ENCODE measurements at places on chromosomes 12 and 14.

DNA sequence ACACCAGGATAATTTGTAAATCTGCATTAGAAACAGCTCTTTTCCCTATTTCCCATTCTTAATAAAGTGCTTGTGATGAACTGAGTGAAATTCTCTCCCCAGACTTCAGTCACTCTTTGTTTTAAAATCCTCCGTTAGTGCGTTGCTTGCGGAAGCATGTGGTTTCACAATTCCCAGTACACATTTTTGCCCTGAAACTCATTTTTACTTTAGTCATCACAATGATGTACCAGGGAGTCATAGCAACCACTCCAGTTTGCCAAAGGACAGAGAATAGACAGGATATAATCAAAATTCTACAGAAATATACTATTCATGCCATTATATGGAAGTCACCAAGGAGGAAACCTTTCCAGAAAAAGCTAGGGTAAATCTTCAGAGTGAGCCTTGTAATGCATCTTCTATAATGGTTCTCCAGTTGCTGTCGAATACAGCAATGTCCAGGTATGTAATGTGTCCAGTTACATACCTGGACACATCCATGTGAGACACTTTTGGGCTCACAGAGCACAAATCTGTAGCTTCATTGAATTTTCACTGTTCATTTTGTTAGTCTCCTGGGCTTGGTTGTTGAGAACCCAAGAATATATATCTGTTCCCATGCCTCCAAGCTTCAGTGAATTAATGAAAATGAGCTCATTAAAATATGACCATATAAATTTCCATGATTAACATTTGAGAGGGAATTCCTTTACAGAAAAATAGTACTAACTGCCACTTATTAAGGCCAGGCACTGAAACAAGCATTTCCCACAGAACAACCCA is 57.8 kb downstream of the GPR135 start:
- DNase-seq = no peak

DNA sequence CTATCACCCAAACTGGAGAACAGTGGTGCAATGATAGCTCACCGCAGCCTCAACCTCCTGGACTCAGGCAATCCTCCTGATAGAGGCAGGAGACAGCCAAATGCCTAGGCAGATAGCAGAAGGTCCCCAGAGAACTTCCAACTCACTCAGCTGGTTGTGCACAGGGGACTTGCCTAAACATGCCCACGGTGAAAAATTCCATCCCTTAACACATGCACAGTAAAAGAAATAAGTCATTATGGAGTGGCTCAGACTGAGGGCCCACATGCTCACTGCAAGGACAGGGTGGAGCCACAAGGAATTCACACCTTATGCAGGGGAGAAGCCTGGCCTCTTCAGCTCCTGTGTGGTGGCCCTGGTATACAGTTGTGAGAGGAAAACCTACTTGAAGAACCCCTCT is 525.8 kb upstream of the ATP2B1 start:
- DNase-seq = no peak

DNA sequence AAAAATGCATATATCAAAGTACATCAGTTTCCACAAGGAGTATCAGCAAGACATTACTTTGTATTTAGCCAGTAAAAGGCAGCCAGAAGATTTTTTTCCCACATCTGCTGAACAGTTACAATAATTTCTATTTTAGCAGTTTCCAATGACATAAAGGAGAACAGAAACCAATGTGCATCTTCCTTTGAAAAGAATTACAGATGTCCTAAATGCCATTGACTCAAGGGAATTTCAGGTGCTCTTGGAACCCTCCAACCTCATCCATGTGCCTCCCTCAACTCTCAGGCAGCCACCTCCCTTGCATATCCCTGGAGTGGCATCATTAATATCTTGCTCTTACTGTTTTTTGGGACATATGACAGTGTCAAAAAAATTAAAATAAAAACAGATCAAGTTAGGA is 62.2 kb upstream of the ST8SIA1 start:
- no peak for DNase-seq

DNA sequence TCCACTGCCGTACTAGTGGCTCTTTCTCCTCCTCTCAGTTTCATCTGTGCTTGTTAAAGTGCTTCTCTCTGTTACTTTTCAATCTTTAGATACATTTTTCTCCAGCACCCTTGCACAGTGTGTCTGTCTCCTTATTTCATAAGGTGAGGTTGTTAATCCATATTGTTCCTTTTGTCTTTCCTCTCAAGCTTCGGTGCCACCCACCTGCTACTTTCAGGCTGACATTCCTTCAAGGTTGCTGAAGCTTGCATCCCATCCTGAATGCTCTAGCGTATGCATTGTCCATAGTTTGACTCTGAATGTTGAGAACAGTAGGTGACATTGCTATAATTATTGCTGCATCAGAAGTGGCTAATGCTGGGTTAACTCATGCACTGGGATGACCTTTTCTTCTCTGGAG is 20.6 kb downstream of the TUNAR start:
- DNase-seq = no peak

DNA sequence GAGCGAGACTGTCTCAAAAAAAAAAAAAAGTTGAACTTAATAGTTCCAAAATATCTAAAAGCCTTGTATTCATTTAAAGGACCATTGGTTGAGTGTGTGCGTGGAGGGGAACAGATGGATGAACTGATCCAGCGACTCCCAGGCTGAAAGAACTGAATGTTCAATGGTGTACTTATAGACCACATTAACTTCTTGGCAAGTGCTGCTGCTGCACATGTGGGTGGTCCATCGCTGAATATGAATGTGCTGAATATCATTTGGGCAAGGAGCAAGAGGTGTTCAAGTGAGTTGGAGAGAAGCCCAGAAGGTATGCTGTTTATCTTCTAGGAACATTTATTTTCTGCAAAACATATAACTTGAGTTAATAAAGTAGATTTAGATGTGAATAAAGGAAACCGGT is 289.0 kb upstream of the RPL10L start:
- no peak for DNase-seq

DNA sequence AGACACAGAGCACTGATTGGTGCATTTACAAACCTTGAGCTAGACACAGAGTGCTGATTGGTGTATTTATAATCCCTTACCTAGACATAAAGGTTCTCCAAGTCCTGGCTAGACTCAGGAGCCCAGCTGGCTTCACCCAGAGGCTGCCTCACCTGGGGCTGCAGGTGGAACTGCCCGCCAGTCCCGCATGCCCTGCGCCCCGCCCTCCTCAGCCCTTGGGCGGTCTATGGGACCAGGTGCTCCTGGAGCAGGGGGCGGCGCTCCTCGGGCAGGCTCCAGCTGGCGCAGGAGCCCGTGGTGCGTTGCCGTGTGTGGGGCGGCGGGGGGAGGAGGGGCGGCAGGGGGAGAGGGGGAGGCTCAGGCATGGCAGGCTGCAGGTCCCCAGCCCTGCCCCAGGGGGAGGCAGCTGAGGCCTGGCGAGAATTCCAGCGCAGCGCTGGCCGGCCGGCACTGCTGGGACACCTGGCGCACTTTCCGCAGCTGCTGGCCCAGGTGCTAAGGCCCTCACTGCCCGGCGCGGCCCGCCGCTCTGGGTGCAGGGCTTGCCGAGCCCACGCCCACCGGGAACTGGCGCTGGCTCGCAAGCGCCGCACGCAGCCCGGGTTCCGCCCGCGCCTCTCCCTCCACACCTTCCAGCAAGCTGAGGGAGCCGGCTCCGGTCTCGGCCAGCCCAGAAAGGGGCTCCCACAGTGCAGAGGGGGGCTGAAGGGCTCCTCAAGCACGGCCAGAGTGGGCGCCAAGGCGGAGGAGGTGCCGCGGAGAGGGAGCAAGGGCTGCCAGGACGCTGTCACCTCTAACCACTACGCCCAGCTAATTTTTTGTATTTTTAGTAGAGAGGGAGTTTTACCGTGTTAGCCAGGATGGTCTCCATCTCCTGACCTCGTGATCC is 3.1 kb upstream of the SLCO1B3 start:
- no peak for DNase-seq

- no peak for DNase-seq
Observed at GRCh38 chr12:110669193-110669502, 19.8 kb downstream of the HVCN1 start.

GRCh38 chr12:53468282-53468681 is 16.4 kb downstream of the PCBP2 start:
- no peak for DNase-seq

- no peak for DNase-seq
Observed at GRCh38 chr12:72207079-72207478, 65.1 kb upstream of the TRHDE start.

DNA sequence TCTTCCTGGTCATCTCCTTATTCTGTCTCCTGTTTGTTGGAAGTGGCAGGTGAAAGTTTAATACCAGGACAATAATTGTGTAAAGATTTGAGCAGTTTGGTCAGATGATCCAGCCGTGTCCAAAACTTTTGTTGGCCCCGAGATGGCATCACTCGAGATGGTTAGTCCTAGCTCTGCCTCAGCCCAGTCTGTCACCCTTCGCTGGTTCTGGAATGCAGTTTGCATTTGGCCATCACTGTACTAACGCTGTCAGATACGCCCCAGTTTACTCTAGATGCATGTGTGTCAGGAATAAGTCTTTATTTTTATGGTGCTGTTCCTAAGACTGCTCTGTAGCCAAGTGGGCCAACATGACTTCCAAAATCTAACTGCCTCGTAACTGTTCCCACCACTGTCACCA is 79.6 kb downstream of the MOK start:
- DNase-seq = no peak

All from effector CD8-positive, alpha-beta T cell (primary cell).